Activated CD4-positive, alpha-beta memory T cell treated with anti-CD3 and anti-CD28 coated beads for 36 hours (primary cell): ENCODE measurements at places on chromosomes 6 and 20. TPM values are rescaled to one million over a fixed set of nuclear protein-coding genes. Genes with fewer than 3 reads are reported as not detected.

ANKRD66 gene
- total RNA-seq, result not detected

GABRR2 gene
- 0.50 TPM for total RNA-seq

DNA sequence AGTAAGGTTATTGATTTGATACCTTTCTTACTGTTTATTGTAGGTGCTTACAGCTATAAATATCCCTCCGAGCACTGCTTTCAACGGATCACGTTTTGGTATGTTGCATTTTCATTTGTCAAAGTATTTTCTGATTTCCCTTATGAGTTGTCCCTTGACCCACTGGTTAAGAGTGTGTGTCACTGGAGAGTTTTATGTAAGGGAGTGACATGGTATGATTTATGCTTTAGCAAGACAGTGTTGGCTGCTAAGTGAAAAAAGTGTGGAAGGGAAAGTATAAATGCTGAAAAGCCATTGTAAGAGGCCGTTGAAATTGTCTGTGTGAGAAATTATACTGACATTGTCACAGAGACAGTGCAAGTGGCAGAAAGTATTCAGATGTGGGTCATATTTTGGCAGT is 72.0 kb downstream of the SYCP2 start:
- no peak overlapping the region for H3K27ac ChIP-seq
- no peak overlapping the region for H3K4me3 ChIP-seq
- peaks cover 3% of the 10 kb centered on the region for H3K36me3 ChIP-seq
- H3K4me1 ChIP-seq, result no peaks in the 10 kb centered on the region
- no peak for DNase-seq

- no peak for DNase-seq
- H3K36me3 ChIP-seq, result peaks cover 28% of the 10 kb centered on the region
- H3K4me3 ChIP-seq, result no peak overlapping the region
Measured at GRCh38 chr6:149368065-149368464, 32.0 kb upstream of the SUMO4 start.
